ENCODE measurements at places on chromosomes 11 and 22.

DNA sequence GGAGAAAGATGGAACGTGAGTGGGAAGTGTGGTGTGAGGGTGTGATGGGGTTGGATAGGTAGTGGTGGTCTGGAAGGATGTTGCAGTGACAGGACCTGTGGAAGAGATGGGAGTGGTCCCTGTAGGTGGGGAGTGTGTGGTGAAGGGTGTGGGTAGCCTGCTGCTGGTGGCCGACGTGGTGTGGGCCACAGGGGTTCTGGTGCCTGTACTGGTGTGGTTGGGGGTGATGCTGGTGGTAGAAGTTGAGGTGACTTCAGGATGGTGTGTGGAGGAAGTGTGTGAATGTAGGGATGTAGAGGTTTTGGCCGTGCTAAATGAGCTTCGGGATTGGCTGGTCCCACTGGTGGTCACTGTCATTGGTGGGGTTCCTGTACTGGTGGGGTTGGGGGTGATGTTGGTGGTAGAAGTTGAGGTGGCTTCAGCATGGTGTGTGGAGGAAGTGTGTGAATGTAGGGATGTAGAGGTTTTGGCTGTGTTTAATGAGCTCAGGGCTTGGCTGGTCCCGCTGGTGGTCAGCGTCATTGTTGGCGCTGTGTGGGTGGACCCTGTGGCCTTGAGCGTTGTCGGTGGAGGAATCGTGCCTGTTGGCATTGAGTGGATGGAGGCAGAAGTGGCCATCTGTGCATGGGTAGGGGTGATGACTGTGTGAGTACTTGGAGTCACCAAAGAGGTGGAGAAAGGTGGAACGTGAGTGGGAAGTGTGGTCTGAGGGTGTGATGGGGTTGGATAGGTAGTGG lies 19.1 kb downstream of the MUC6 start:
- DNase-seq, result no peak

DNA sequence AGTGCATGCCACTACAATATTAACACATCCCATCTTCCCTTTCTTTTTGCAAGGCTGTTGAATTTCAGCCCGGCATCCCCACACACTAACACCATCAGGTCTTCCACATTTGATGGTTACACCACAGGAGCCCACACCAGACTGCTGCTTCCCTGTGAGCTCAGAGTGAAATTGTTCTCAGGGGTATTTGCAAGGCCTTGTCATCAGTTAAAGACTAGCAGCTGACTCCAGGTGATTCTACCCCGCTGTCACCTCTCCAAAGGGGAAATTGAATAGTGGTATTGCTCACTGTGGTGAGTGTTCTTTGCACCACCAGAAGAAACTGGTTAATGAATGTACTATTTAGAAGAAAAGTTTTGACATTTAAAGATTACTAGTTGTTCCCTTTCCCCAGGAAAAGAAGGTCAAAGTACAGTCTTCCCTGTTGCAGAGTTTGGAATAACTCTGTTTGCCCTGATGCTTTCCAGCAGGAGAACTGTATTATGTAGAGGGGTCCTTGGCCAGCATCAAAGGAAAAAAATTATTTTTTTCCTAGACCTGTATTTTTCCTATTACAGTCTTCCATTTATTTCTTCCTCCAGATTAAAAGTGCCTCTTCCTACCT lies 41.9 kb downstream of the BID start:
- no peak for DNase-seq

GRCh38 chr11:126039485-126040271 lies 23.0 kb downstream of the CDON start:
- no peak for DNase-seq

DNA sequence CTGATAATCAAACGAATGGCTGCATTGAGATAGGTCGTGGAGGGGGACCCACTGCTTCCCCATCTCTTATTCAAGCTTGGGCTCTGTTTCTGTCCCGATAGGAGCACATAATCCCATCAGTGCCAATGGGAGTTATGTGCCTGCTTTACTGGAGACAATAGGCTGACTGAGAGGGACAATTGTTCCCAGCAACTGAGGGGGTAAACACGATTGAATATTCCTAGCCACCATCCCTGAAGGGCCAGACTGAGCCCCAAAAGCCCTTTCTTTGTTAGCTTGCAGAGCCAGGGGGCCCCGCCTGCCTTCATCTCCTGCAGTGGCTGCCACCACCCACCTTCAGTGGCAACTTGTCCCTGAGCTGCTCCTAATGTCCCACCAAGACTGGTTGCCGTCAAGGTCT lies 172.8 kb upstream of the NAV2 start:
- no peak for DNase-seq

DNA sequence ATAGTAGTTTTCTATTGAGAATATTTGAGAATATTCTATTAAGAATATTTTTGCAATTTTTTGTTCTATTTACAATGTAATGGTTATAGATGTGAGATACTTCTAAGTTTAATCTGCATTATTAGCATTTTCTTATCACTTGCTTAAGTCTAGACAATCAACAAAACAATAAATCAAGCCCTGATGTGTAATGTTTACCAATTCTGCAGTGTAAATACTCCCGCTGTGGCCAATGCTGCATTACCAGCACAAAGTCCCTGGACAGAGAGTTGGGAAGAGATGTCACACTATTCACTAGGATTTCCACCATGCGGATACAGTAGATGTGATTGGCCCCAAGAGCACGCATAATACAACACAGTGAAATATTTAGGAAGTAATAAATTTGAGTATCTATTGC lies 47.6 kb upstream of the GCAT start:
- DNase-seq, result no peak

- DNase-seq, result no peak
Observed at GRCh38 chr11:14819596-14819995, 72.4 kb downstream of the CYP2R1 start.

DNA sequence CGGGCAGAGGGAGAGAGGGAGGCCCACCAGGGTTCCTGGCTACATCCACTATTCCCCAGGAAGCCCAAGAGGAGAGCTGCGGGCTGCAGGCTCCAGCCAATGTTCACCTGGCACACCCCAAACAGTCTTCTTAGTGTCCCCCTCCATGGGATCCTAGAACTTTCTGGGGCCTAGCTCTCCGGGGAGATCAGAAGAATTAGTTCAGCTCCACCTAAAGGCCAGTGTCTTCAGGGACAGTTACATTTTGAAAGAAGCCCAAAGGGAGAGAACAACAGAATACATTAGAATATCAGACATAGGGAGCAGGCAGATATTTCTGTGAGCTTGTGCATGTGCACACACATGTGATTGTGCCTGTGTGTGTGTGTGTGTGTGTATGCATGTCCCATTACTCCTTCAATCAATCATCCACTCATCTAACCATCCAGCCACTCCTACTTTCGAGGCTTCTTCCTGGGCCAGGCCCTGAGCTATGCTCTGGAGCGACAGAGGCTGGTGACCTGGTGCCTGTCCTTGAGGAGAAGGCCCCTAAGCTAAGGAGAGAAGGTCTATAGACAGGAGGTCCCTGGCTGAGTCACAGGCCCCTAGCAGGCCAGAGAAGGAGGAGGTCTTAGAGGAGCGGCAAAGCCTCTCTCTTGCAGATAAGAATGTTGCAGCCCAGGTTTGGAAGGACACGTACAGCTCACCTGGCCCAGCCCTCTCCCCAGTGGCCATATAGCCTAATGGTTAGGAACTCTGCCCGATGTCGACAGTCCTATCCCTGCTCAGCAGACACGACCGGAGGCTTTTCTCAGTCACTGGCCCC lies 165.5 kb downstream of the DSCAML1 start:
- DNase-seq, result no peak

DNA sequence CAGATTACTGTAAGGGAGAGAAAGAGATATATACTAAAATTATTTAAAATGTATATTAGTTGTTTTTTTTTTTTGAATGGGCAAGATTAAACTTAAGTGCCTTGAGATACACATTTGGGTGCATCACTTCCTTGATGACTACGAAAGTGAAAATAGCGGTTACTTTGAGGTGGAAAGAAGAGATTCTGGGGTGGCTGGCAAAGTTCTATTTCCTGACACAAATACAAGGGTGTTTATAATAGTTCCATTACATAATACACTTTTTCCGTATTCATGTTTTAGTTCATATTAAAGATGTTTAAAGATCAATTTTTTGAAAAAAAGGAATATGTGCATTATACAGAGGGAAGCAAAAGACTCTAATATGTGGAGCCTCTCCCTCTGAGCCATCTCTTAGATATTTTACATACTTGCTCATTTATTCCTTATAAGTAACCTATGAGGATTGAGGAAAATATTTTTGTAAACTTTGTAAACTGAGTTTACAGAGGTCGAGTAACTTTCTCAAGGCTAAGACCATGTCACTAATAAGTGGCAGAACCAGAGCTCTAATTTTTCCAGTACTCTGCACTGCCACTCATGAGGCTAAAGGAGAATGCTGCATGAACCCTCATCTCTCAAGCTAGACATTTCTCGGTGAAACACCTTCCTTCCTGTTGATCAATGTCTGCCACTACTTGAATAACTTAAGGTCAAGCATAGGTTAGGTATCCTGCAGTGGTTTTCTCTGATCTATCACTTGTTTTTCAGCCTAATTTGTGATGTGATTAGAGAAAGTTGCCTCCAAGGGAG lies 58.6 kb downstream of the DDIAS start:
- no peak for DNase-seq

DNA sequence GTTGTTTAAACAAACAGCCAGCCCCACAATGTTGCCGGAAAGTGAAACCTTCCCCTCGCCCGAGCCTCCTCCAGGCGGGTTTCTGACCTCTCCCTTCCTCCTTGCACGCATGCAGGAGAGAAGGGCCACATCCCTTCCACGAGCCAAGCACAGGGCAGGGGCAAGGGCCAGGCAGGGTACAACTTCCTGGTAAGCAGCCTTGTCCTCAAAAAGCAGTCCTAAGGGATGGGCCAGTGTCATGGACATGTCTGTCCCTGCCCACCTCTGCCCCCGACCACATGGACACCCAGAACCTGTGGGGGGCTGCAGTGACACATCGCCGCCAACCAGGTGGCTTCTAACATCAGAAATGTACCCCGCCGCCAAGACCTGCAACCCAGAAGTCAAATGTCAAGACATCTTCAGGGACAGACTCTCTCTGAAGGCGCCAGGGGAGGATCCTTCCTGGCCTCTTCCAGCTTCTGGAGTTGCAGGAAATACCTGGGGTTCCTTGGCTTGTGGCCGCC lies 145.3 kb downstream of the CRYBB2 start:
- DNase-seq, result no peak

GRCh38 chr11:132962041-132962440 lies 570.3 kb downstream of the OPCML start:
- DNase-seq, result no peak

DNA sequence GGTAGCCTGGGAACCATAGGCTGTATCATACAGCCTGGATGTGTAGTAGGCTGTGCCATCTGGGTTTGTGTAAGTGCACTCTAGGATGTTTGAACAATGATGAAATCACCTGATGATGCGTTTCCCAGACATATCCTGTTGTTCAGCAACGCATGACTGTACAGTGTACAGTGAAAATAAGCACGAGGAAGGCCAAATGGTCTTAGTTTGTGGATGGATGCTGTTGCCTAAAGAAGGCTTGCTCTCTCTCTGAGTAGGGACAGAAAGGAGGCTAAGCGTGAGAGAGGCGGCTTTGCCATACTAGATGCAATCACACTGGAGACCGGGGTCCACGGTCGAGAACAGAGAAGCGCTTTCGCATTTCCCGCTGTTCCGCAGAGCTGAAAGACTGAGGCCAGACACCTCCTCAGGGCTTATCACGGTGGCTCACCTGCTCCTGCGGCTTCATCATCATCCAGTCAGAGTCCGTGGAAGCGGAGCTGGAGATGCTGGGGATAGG lies 27.6 kb upstream of the APLP2 start:
- no peak for DNase-seq

DNA sequence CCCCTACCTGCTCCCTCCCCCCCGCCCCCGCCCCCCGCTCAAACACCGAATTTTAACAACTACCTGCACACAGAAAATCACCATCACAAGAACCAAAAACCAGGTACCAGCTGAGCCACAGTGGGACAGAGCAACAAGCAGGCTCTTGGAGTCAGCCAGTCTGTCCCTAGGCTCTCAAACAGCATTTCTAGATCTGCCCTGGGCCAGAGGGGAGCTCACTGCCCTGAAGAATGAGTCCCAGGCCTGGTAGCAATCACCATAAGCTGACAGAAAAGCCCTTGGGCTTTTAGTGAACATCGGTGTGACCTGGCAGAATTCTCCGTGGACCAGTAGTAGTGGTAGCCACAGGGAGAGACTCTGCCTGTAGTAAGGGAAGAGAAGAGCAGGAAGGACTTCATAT lies 58.3 kb downstream of the C11orf87 start:
- DNase-seq, result no peak

- no peak for DNase-seq
Observed at GRCh38 chr11:128161994-128162393, 425.4 kb downstream of the ETS1 start.

- DNase-seq, result no peak
Observed at GRCh38 chr22:36360871-36361383, 26.8 kb downstream of the MYH9 start.

DNA sequence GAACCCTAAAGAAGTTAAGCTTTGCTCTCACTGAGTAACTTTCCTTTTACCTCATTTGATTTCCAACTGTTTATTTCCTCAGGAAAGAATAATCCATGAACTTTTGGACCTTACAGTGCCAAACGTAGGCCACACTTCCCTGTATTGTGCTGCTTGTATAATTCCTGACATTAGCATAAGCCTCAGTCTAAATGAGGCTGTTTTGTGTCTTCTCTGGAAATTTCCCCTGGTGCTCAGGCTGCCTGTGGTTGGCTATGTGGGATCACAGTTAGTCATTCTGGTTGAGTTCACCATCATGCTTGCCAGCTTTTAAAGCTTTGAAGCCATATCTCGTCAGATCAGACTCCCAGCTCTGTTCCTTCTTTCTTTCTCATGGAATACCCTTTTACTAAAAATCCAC lies 107.0 kb downstream of the FAM76B start:
- no peak for DNase-seq

DNA sequence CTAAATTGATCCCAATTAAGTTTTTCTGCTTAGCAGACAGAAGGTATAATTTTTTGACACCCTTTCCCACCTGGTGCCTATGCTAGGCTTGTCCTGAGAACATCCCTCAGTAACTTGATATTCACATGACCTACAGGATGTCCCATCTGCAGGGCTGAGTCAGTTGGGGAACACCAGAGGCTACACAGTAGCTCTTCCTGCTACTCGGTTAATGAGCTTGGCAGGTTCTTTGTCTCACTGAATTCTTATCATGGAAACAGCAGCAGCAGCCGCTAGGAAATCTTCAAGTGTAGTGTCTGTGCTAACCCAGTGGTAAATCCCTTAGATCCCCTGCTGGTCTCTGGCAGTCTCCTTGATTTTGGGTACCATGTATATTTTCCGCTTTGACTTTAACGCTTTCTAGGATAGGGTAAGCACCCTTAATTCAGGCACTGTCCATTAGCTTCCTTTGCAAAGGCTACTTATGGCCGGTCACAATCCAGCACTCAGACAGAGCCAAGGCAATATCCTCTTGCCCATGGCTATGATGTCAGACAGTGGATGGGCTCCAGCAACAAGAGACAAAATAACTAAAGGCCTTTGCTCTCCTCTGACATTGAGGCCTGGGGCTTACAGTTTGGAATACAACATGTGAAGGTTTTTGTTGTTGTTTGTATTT lies 8.5 kb downstream of the MRPL16 start:
- no peak for DNase-seq

- no peak for DNase-seq
Observed at GRCh38 chr11:57802411-57802810, 40.8 kb downstream of the CTNND1 start.

- DNase-seq, result no peak
Observed at GRCh38 chr11:132147464-132147863, 777.0 kb downstream of the NTM start.

- no peak for DNase-seq
Observed at GRCh38 chr11:64787526-64788320, 9.4 kb upstream of the SF1 start.
